ENCODE measurements at places on chromosomes 1 and 21.

DNA sequence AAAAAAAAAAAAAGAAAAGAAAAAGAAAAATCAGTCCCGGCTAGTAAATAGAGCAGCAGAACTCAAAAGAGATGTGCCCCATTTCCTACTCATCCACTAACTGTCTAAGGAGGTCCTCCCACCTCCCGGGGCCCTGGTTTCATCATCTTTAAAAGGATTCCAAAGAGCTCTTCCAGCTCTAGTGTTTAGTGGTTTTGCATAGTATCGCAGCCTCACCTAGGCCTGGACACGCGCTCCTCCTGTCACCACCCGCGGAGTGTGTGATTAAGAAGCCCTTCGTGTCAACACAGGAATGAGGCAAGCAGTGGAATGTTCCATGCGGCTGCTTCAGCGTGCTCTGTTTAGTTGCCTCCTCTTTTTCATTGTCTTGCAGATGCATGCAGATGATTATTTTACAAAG lies 49.0 kb downstream of the LBR start:
- DNase-seq: no peak

DNA sequence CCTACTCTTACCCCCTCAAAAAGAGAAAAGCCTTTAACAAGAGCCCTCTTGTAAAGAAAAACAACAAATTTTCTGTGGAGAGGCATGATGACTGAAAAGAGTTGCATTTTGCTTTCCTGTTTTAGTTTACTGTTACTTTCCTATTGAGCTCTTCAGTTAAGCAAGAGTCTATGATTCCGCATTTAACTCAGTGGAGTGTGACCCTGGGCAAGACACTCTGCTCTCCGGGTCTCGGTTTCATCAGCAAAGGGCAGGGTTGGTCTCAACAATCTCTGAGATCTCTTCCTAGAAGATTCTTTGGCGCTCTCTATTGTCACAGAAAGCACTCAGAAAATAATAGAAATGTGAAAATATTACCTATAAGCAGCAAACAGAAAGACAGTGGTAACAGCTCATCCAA lies 175.7 kb downstream of the TGFBR3 start:
- DNase-seq: no peak

DNA sequence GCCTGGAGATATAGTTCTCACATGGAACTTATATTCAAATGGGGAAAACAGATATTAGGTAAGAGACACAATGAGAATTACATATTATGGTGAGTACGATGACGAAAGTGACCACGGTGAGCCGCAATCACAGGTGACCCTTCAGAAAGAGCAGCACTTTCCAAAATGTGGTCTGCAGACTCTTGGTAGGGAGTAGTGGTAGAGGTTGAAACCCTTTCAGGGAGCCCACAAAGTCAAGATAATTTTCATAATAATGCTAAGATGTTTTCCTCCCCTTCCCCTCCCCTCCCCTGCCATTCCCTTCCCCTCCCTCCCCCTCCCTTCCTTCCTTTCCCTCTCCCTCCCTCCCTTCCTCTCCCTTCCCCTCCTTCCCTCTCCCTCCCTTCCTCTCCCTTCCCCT lies 83.5 kb upstream of the AKT3 start:
- DNase-seq: no peak

DNA sequence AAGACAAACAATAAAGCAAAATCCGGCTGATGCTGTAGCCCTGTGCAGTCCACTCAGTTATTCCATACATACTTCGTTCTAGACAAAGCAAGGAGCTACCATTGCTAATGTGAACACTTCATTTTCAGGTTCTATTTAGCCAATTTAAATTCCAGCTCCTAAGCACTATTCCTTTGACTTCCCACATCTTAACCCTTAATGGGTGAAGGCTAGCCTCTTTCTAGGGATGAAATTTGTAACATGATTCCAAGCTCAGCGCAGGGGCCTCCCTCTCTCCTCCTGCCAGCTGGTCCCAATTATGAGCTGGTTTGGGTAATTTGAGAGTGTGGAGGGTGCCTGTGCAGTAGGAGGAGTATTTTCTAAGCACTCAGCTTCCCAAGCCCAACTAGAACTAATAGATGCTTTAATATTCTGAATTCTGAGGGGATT lies 53.9 kb upstream of the PTGFRN start:
- DNase-seq: no peak

DNA sequence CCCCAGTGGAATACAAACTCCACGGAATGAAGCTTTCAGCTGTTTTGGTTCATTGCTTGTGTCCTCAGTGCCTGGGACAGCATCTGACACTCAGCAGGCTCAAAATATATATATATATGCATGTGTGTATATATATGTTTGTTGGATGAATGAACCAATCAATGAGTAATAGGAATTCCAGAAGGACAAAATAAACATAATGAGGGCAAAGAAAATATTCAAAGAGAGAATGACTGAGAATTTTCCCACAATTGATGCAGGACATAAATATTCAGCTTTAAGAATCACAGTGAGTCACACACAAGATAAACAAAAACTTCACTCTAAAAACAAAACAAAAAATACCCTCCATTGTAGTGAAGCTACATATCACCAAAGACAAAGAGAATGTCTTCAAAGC lies 64.0 kb downstream of the CHD5 start:
- no peak for DNase-seq

DNA sequence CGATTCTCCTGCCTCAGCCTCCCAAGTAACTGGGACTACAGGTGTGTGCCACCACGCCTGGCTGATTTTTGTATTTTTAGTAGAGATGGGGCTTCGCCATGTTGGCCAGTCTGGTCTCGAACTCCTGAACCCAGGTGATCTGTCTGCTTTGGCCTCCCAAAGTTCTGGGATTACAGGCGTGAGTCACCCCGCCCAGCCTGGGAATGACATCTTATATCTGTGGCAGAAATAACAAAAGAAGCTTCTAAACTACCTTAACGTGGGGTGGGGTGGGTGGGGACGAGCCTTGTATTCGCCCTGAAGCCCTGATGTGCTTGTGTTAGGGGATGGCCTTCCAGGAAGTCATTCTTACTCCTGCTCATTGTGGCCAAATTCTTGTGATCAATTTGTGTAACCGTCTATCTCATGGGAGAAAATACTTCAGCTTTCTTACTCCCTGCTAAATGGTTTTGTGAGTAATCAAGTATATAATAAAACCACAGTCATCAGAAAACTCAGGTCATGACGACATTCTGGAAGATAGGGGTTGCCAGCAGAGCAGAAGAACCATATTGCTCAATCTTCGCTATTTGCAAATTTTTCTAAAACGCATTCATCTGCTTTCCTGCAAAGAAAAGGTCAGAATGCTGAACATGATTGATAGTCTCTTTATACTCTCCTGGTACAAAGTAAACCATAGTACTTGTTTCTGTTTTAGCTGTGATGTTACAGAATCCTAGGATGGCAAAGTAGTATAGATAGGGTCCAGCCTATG lies 63.2 kb downstream of the DIRAS3 start:
- DNase-seq: no peak

DNA sequence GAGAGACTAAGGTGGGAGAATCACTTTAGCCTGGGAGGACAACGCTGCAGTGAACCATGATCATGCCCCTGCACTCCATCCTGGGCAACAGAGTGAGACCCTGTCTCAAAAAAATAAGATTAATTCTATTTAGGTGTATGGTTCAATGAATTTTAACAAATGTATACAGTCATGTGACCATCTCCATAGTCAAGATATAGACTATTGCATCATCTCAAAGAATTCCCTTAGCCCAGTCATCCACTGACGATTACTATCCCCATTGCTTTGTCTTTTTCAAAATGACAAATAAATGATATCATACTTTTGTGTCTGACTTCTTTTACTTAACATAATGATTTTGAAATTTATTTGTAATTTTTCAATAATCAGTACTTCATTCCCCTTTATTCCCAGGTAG lies 260.0 kb downstream of the LRRC7 start:
- DNase-seq: no peak

DNA sequence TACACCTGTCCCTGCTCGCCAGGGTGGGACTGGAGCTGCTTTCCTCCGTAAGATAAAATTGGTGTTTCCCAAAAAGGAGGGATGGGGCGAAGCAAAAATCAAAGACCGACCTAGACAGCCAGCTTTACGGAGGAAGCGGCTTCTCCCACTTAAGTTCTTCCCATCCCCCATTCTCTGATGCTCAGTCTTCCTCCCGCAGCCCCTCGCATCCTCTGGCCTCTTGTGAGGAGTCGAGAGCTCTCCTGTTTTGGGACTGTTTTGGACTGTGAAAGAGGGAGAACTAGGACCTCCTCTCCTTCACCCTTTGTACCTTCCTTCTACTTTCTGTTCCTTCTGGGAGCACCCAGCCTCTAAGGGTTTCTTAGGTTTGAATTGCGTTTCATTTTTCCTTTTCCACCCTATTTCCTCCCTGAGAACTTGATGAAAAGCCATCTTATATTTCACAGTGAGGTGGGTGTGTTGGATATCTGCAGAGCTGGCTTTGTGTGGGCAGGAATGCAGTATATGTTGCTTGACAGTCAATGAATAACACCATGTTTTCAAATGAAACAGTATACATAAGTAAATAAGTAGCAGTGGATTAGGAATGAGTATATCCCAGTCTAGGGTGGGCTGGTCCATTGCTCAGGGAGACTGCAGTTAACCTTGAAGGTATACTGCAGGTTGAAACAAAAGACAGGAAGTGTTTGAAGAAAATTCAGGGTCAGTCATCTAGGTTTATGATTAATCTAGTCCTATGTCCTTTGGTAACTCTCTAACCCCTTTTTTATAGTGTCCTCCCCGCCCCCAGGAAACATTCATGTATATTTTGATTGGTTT lies 848 bp downstream of the CTTNBP2NL start:
- no peak for DNase-seq

- DNase-seq: no peak
Measured at GRCh38 chr1:40873863-40874472, 11.8 kb upstream of the CITED4 start.
